ENCODE measurements at places on chromosomes 13 and 19.
A peak's percentile ranks its signal among the peaks of the same experiment; 100 is the strongest.

- DNase-seq, result no peak
Measured at GRCh38 chr13:99905224-99905623, 66.3 kb downstream of the ZIC5 start.

DNA sequence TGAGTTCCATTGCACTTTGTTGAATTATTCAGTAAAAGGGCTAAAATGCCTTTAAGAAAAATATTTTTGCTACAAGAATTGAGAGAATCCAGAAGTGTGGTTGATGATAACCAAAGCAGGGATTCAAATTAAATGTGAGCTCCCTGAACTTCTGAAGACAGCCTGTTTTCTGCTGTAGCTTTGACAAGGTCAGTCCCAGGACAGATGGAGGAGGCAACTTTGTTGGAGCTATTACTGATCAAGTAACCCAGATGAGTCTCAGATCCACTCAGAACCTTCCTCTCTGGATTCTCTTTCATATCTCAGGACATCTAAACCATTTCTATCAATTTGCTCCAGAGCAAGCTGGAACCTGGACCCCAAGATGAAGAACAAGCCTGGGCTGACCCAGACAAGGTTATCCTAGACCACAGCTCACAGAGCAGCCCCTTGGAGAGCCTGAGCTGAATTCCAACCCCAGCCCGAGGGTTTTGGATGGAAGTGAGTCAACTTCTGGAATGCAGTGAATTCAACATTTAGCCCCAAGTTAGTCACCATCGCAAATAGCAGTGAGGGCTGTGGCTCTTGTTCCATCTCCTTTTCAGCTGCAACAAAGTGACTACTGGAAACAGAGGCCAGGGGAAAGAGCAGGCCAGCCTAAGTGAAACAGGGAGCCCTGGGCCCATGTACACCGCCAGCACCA lies 137.8 kb upstream of the TSC22D1 start:
- peak; percentile 78 for DNase-seq

DNA sequence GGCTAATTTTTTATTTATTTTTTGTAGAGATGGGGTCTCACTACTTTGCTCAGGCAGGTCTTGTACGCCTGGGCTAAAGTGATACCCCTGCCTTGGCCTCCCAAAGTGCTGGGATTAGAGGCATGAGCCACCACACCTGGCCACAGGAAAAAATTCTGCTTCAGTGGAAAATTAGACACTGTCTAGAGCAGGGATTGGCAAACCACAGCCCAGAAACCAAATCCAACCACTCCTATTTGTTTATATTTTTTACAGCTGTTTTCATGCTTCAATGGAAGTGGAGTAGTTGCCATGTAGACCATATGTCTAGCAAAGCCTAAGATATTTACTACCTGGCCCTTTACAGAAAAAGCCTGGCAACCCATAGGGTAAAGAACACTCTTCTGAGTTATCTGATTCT lies 123.7 kb upstream of the MRI1 start:
- no peak for DNase-seq

DNA sequence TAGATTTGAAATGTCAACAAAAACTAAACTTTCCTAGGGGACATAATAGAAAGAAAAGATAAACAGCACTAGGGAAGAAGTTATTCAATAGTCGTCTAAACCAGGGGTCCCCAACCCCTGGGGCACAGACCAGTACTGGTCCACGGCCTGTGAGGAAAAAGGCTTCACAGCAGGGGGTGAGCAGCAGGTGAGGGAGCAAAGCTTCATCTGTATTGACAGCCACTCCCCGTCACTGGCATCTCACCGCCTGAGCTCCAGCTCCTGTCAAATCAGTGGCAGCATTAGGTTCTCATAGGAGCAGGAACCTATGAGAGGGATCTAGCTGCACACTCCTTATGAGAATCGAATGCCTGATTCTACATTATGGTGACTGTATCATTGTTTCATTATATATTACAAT lies 382.7 kb downstream of the MYO16 start:
- no peak for DNase-seq

- DNase-seq, result peak; percentile 40
Measured at GRCh38 chr13:78241278-78241919, 322.8 kb upstream of the EDNRB start.

DNA sequence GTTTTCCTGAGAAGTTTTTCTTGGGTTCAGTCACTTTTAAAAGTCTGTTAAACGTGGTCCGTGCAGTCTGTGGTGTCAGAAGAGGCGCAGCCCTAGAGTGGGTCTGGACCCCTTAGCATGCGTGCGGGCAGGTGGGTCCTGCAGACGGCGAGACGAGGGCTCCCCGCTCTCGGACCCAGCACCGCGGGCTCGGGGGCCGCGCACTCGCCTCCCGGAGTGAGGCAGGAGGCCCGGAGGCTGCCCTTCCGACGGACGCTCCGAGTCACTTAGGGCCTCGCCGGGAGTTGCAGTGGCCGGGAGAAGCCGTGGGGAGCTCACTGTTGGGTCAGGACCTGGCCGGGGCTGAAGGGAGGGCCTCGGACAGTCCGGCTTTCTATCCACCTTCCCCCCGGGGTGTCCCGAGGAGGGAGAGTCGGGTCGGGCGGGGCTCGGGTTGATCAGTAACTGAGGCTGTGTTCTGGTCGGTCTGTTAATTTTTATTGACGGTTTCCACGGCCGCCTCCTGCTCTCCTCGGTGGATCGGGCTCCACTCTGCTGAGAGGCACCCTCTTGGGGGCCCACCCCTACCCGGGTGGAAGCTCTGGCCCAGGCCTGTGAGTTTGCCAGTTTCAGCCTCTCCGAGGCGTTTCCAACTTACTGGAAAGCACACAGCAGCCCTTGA lies 1.3 kb downstream of the PTBP1 start:
- DNase-seq, result no peak

DNA sequence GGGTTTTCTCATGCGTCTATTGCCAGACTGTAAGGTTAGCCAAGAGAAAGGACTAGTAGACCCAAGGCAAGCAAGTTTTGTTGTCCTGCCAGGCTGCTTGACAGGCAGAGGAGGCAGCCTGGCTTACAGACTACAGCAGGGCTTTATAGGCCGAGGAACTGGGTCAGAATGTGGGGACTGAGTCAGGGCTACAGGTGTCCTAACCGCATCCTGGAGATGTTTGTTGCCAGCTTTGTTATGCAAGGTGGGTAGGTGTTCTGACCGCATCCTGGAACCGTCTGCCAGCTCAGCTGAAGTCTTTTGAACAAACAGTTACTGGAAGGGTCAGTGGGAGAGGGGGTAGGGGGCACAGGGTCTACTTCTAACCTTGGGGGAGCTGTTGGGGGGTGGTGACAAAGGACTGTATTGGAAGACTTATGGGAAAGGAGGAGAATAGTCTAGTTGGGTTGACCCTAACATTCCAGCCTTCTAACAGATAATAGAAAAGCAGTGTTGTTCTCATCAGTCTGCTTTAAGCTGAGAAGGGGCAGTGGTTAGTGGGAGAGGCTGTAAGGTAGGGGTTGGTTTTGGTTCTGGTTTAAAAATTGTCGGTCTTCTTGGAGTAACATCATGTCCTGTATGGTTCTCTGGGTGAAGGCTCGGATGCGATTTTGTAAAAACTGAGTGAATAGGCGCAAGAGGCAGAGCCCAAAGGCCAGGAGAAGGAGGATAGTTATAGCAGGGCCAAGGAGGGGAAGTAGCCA lies 913.8 kb upstream of the SLITRK5 start:
- DNase-seq, result no peak

DNA sequence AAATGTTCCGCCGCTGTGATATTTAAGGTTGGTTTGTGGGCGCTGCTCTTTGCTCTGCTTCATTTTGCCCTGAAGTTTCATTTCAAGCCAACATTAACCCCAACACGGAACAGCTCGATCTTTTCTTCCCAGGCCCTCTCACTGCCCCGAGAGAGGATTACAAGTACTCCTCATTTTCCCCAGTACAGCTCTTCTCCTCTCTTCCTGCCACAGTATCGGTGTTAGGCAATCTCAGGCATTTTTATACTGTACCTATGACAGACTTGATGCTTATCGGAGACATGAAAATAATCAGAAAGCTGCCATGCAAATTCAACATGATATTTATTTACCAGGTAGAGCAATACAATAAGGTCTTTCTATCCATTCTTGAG lies 1.3 kb upstream of the EDNRB start:
- no peak for DNase-seq

- no peak for DNase-seq
Measured at GRCh38 chr19:31270897-31271296, 78.3 kb downstream of the TSHZ3 start.

- no peak for DNase-seq
Measured at GRCh38 chr19:50465000-50465399, 11.3 kb upstream of the EMC10 start.

GRCh38 chr19:5062799-5063198 lies 93.9 kb downstream of the KDM4B start:
- no peak for DNase-seq

DNA sequence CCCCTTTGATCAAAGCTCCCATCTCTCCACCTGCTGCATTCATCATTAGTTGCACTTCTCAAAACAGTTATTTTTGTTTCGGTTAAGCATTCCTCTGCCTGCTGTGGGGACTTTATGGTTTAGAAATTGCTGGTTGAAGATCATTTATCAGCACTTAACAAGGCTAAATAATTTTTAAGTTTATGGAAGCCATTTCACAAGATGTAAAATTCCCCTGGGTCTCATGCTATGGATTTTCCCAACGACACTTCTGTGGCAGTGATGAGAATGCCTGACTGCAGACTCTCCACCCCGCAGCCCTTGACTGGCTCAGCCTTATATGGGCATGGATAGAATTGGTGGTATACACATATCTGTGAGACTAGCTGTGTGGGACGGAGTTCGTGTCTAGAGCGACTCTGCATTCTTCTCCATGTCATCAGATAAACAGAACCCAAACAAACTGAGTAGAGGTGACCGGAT lies 52.8 kb downstream of the COL4A2 start:
- no peak for DNase-seq

DNA sequence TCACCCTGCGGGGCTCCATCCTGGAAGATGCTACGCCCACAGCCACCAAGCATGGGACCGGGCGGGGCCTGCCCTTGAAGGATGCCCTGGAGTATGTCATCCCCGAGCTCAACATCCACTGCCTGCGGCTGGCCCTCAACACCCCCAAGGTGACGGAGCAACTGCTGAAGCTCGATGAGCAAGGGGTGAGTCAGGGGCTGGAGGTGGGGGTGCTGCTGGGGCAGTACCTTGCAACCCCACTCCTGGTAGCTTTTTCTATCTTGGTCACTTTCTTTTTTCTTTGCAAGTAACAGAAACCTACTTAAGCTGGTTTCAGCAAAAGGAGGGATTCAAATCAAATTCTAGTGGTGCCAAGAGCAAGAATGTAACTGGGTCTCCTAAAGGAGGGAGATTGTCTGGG lies 124.1 kb downstream of the DPF1 start:
- no peak for DNase-seq

- no peak for DNase-seq
Measured at GRCh38 chr13:50053844-50054243, 38.6 kb downstream of the KCNRG start.

- peak; percentile 34 for DNase-seq
Measured at GRCh38 chr19:48716562-48717291, 2.8 kb downstream of the MAMSTR start.

DNA sequence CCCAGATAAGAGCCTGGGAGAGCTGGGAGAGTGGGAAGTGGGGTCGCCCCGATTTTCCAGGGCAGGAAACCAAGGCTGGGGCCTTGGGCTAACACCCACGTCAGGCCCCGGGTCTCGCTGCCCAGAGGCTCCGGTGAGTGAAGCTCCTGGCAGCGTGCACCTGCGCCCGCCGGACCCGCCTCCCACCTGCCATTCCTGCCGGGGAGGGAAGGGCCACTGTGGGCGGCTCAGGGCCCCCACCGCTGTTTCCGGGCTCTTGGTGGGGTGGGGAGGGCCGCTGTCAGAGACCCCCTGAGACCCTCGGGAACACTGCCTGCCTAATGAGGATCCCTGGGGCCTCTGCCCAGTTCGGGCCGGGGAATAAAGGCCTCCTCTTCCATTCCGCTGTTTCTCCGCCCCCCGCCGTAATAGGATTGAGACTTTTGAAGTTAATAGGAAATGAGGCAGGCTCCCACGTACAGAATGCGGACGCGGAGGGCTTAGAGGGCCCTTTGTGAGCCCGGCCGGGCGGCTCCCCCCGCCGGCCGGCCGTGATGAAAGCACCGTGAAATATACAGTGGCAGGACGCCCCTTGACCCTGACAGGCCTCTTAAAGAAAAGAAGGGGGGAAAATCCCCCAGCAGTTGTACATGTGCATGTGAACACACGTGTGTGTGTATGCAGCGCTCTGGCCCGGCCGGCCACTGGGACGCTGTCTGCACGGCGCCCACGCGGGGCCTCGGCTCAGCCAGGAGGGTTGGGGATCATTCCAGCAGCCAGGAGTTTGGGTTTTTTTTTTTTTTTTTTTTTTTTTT lies 33.2 kb downstream of the EFNA2 start:
- no peak for DNase-seq

- peak; percentile 79 for DNase-seq
Measured at GRCh38 chr19:3761382-3762129, at the start of gene APBA3. Gene APBA3, minus strand, starts transcription at chr19:3761692. Its CDS starts 1,428 bp downstream, at chr19:3760264.

DNA sequence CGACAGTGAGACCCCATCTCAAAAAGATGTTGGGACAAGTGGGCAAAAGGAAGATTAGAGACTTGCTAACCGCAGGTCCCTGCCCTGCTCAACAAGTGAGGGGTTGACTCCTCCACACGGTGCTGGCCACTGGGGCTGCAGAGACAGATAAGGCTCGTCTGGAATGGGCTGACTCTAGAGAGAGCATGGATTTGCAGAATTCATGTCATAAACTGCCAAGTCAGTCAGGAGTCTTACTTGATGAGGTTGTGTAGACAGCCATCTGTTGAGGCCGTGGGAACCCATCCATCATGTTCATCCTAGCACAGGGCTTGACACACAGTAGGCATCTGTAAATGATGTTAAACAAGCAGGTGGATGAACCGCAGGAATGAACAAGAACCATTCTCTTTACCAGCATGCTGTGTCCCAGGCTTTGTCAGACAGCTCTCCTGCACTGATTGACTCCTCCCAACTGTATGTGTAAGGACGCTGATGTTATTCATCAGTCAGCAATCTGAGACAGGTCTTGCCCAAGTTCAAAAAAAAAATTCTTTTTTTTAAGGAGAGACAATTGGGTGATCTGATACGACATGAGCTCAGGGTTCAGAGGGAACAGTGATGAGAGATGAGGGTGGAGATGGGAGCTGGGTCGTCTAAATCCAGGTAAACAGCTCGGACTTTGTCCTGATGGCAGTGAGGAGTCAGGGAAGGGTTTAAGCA lies 8.8 kb downstream of the PAF1 start:
- DNase-seq, result no peak

DNA sequence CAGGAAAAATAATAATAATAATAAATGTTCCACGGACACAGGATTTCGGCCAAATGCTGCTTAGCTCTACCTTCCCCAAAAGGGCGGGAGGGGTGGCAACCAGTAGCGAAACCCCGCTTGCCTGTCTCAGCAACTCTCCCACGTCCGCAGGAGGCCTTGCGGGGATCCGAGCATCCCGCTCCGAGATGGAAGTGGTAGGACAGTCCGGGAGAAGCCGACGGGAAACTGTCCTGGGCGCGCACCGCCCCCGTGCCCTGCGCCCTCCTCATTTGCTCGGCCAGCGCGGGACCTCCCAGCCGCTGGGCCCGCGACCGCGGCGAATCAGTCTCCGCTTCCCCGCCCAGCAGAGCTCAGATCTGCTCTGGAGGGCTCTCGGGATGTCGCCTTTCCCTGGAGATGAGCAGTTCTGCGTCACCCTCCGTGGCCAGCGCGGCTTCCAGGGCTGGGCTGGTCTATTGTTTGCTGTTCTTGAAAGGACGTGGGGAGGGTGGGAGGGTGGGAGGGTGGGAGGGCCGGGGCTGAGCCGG lies 48.9 kb upstream of the PABPC3 start:
- peak; percentile 6 for DNase-seq

GRCh38 chr19:873084-873483 lies 13.6 kb downstream of the CFD start:
- DNase-seq, result peak; percentile 41
